ENCODE measurements at places on chromosomes 7 and 10. TPM values are rescaled to one million over a fixed set of nuclear protein-coding genes. Genes with fewer than 3 reads are reported as not detected.

DNA sequence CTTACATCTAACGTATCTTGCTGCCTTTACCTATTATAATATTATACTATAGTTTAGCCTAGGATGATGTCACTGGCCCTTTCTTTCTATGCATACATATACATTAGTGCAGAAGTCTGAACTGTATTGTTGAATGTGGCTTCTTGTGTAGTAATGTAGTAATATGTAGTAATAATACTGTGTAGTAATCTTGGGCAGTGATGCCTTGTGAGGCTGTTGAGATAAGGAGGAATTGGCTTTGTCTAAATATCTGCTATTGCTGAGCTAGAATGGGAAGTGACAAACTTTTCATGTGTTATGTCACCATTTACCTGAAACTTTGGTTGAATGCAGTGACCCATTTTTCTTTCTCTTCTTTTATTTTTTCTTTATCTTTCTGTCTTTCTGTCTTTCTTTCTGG is 11.0 kb downstream of the GLCCI1 start:
- DNase-seq, result no peak
- no peak overlapping the region for H3K4me3 ChIP-seq

DNA sequence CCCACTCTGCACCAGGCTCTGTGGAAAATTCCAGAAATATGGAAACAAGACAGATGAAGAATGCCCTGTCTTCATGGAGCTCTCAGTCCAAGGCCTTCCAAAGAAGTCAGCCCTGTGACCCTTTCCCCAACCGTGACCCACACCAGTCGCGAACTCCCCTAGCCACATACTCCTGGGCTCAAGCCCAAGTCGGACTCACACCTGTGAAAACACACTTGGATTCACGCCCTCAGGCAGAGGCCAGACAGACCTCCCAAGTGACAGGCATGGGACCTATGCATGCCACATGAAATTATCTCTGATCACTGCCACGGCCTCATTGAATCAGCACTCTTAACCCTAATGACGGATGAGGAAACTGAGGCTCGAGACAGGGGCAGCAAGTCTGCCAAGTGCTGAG is 42.5 kb downstream of the ZCCHC24 start:
- no peak overlapping the region for H3K27ac ChIP-seq
- no peaks in the 10 kb centered on the region for H3K27me3 ChIP-seq
- H3K4me1 ChIP-seq, result no peaks in the 10 kb centered on the region
- H3K36me3 ChIP-seq, result no peaks in the 10 kb centered on the region
- no peak overlapping the region for H3K4me3 ChIP-seq

PWWP2B gene
- 17.8 TPM for total RNA-seq

- no peak for DNase-seq
- H3K27ac ChIP-seq, result peak overlapping the region; percentile 93
- H3K4me1 ChIP-seq, result peaks cover 19% of the 10 kb centered on the region
These were observed 370 bp downstream of the TMEM60 start for GRCh38 chr7:77797734-77798393.

DNA sequence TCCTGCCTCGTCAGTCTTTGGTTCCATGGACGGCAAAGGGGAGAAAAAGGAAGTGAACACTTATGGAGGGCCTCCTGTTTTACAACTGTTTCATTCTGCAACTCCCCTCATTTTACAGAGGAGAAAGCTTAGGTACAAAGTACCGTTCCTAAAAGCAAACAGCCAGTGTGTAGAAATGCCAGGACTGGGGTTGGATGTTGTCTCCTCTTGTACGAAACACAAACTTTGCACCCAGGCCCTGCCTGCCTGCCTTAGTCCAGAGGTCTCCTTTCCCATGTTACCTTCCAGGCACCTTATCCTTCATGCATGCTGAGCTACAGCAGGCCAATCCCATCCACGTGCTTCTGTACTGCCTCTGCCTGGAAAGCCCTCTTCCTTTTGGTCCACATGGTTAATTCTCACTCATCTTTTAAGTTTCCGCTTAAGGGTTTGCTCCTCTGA is 86.0 kb downstream of the ICA1 start:
- no peaks in the 10 kb centered on the region for H3K36me3 ChIP-seq
- no peaks in the 10 kb centered on the region for H3K4me1 ChIP-seq

DNA sequence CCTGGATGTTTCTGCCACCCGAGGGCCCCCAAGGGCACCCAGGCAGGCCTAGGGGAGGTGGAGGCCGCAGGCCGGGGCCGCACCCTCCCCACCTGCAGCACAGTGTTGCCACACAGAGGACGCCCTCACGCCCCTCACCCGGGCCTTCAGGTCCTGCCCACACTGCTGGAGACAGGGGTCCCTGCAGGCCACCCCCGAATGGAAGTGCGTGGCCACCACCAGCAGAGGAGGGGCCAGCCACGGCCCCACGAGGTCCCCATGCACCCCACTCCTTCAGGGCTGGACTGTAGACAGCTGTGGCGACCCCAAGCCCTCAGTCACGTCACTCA is 35.4 kb downstream of the ADAP1 start:
- H3K27ac ChIP-seq, result no peak overlapping the region
- no peaks in the 10 kb centered on the region for H3K27me3 ChIP-seq
- no peaks in the 10 kb centered on the region for H3K36me3 ChIP-seq
- no peaks in the 10 kb centered on the region for H3K4me1 ChIP-seq

GRCh38 chr7:87287738-87288341 is 57.6 kb upstream of the CROT start:
- no peak overlapping the region for H3K4me3 ChIP-seq
- H3K27me3 ChIP-seq, result no peaks in the 10 kb centered on the region
- no peaks in the 10 kb centered on the region for H3K4me1 ChIP-seq
- H3K36me3 ChIP-seq, result no peaks in the 10 kb centered on the region
- no peak for DNase-seq
- no peak overlapping the region for H3K27ac ChIP-seq

- H3K36me3 ChIP-seq, result no peaks in the 10 kb centered on the region
- H3K27me3 ChIP-seq, result no peaks in the 10 kb centered on the region
- H3K4me3 ChIP-seq, result no peak overlapping the region
- no peak overlapping the region for H3K27ac ChIP-seq
These were observed 481.0 kb upstream of the SEMA3A start for GRCh38 chr7:84675633-84676034.

FERD3L gene
- total RNA-seq, result not detected

TECPR1 gene
- 19.0 TPM for total RNA-seq

GOLGA7B gene
- total RNA-seq, result 0.21 TPM

SFRP4 gene
- not detected for total RNA-seq

- H3K4me3 ChIP-seq, result no peak overlapping the region
- no peak overlapping the region for H3K27ac ChIP-seq
- no peaks in the 10 kb centered on the region for H3K36me3 ChIP-seq
- peaks cover 2% of the 10 kb centered on the region for H3K4me1 ChIP-seq
- no peak for DNase-seq
These were observed 609.9 kb downstream of the DNAJB9 start for GRCh38 chr7:109179601-109180000.

INHBA gene
- total RNA-seq, result 0.72 TPM

DNA sequence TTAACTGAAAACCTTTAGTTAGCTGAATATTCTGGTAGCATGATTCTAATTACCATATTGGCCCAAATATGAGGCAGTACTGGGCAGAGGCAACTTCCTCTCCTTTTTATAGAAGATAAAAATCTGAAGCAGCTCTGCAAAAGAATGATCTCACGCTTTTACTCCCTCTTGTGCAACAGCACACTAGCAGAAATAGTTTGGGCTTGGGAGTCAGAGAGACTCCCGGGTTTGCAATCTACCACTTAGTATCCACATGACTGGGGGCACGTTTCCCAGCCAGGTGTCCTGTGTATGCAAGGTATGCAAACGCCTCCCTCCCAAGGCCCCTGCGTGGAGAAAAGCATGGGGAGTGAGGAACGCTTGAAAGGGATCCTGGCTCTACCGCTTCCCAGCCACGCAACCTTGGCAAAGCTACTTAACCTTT is 47.2 kb upstream of the RHEB start:
- DNase-seq, result no peak
- no peaks in the 10 kb centered on the region for H3K36me3 ChIP-seq
- no peak overlapping the region for H3K27ac ChIP-seq
- H3K4me1 ChIP-seq, result no peaks in the 10 kb centered on the region
- no peak overlapping the region for H3K4me3 ChIP-seq
- no peaks in the 10 kb centered on the region for H3K27me3 ChIP-seq

NAT16 gene
- 0.19 TPM for total RNA-seq

TSPAN13 gene
- total RNA-seq, result 193 TPM

- H3K4me3 ChIP-seq, result no peak overlapping the region
- no peaks in the 10 kb centered on the region for H3K27me3 ChIP-seq
- no peak overlapping the region for H3K27ac ChIP-seq
- H3K4me1 ChIP-seq, result no peaks in the 10 kb centered on the region
- no peak for DNase-seq
These were observed 195.1 kb downstream of the HECW1 start for GRCh38 chr7:43307522-43307921.

DNA sequence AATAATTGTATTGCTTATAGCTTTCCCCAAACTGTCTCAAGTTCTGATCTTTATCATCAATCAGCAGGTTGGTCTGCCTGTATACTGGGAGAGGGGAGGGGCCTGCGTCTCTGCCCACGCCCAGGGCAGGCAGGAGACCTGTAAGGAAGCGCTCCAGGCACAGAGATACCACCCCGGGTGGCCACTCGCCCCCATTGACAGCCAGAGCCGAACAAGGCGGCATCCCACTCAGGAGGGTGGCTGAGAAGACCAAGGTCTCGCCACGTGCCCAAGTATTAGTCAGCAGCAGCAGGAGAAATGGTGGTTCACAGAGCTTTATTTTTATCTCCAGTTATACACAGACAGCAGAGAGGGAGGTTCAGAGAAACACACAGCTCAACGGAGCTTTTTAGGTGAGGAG is 7.2 kb downstream of the STK32C start:
- H3K36me3 ChIP-seq, result no peaks in the 10 kb centered on the region
- H3K4me3 ChIP-seq, result no peak overlapping the region
- H3K4me1 ChIP-seq, result no peaks in the 10 kb centered on the region
- no peak overlapping the region for H3K27ac ChIP-seq

GRCh38 chr10:35412003-35412723 is 75.9 kb downstream of the CCNY start:
- no peaks in the 10 kb centered on the region for H3K36me3 ChIP-seq
- no peak for DNase-seq
- H3K4me1 ChIP-seq, result peaks cover 30% of the 10 kb centered on the region
- H3K4me3 ChIP-seq, result no peak overlapping the region

DNA sequence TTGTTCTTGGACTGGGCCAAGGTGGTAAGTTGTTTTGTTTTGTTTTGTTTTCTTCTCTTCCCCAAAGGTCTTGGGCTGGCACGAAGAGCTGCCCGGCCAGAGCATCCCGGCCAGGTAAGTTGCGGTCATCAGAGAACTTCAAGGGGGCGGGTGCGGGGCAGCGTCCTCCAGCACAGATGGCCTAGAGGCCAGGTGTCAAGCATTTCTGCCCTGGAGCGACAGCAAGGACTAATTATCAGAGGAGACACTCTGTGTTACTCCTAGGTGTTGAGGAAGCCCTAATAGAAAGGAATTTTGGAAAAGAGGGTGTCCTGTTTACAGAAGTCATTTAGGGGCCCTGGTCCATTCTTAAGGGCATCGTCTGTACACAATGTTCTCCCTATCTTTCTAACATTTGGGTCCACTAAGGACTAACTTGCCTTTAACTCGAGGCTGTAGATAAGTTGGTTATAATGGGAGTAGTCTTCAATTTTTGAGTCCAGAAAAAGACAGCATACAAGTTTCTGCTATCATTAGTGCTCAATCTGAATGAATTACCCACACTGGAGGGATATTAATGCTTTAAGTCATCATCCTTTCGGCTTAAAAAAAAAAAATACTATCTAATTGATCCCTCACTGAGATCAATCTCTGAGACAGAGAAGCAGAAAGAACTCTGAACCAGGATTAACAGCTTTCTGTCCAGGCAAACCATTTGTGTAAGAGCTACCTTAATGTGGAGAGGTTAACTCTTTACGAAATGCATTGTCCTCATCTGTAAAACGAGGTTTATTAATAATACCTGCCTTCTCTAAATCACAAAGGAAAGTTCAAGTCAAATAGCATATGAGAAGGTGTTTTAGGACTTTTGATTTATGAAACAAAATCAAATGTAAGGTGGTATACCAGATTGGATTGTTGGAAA is 1.5 kb downstream of the ITGB8 start:
- H3K4me1 ChIP-seq, result peaks cover 4% of the 10 kb centered on the region
- no peaks in the 10 kb centered on the region for H3K36me3 ChIP-seq
- H3K27ac ChIP-seq, result peak overlapping the region; percentile 77

AKR1C4 gene
- total RNA-seq, result 0.25 TPM

RAMP3 gene
- total RNA-seq, result not detected

GRCh38 chr10:121494296-121494695 is 103.9 kb downstream of the FGFR2 start:
- no peak overlapping the region for H3K4me3 ChIP-seq
- no peaks in the 10 kb centered on the region for H3K27me3 ChIP-seq
- H3K4me1 ChIP-seq, result peaks cover 14% of the 10 kb centered on the region
- H3K36me3 ChIP-seq, result peaks cover 6% of the 10 kb centered on the region
- H3K27ac ChIP-seq, result peak overlapping the region; percentile 77

- H3K36me3 ChIP-seq, result no peaks in the 10 kb centered on the region
- no peak overlapping the region for H3K27ac ChIP-seq
- H3K27me3 ChIP-seq, result no peaks in the 10 kb centered on the region
- H3K4me3 ChIP-seq, result no peak overlapping the region
These were observed 326.6 kb downstream of the ADARB2 start for GRCh38 chr10:1410469-1411395.

ZNF365 gene
- not detected for total RNA-seq

- H3K36me3 ChIP-seq, result no peaks in the 10 kb centered on the region
- no peak overlapping the region for H3K4me3 ChIP-seq
- H3K27ac ChIP-seq, result no peak overlapping the region
These were observed 96.9 kb downstream of the SORBS1 start for GRCh38 chr10:95464280-95464679.

- no peak overlapping the region for H3K27ac ChIP-seq
- H3K4me1 ChIP-seq, result no peaks in the 10 kb centered on the region
- H3K4me3 ChIP-seq, result no peak overlapping the region
- no peak for DNase-seq
These were observed 55.9 kb downstream of the FAM204A start for GRCh38 chr10:118286051-118286838.

TRIM8 gene
- 44.4 TPM for total RNA-seq

GRCh38 chr10:43230909-43231522 is 35.8 kb downstream of the RASGEF1A start:
- DNase-seq, result no peak
- H3K27me3 ChIP-seq, result peaks cover 4% of the 10 kb centered on the region
- peaks cover 12% of the 10 kb centered on the region for H3K4me1 ChIP-seq
- no peak overlapping the region for H3K4me3 ChIP-seq

LLCFC1 gene
- not detected for total RNA-seq

CTAGE4 gene
- not detected for total RNA-seq

GRCh38 chr10:84478151-84478550 is 149.8 kb downstream of the CCSER2 start:
- H3K36me3 ChIP-seq, result no peaks in the 10 kb centered on the region
- H3K4me1 ChIP-seq, result peaks cover 5% of the 10 kb centered on the region
- no peaks in the 10 kb centered on the region for H3K27me3 ChIP-seq
- no peak overlapping the region for H3K4me3 ChIP-seq
- no peak for DNase-seq
- H3K27ac ChIP-seq, result peak overlapping the region; percentile 18

ZNF212 gene
- 15.9 TPM for total RNA-seq

DNA sequence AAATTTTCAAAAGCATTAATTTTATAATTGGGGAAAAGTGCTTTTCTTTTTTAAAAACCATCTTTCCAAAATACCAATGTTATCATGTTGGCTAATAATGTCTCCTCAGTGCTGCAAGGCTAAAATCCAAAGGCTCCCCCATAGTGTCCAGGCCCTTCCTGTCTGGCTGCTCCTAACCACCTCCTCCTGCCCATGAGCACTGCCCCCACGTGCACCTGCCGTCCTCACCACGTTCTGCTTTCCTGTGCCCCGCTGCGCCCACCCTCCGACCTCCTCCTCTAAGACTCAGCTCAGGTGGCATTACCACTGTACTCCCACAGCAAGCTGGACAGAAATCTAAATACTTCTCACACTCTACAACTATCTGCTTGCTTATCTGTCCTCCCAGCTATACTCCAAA is 17.7 kb downstream of the PAXIP1 start:
- H3K27me3 ChIP-seq, result no peaks in the 10 kb centered on the region
- H3K4me1 ChIP-seq, result no peaks in the 10 kb centered on the region
- H3K27ac ChIP-seq, result no peak overlapping the region
- H3K36me3 ChIP-seq, result no peaks in the 10 kb centered on the region
- no peak overlapping the region for H3K4me3 ChIP-seq
- no peak for DNase-seq
